Activated gamma-delta T cell treated with Interleukin-2 at 50 U/mL for 16 hours (primary cell): ENCODE measurements at places on chromosomes 6 and 20.

DNA sequence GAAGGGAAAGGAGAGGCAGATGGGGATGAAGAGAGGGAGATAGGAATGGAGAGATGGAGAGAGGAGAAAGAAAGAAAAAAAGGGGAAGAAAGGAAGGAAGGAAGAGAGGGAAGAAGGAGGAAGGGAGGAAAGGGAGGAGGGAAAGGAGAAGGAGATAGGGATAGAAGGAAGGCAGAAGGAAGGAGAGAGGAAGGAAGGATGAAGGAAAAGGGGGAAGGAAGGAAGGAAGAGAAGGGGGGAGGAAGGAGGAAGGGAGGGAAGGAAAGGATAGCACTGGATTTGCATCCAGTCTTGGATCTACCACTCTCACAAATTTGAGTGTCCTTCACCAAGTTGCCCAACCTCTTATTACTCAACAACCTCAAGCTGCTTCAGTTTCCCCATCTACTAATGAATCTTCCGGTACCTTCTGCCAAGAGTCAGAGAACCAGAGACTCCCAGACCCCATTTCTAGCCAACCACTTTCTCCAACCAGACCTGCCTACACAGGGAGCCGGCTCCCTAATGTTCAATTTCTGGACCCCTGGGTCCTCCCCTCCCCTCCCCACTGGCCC, 79.7 kb upstream of the FOXP4 start:
- no peak for DNase-seq

GRCh38 chr20:16517946-16518783, 55.1 kb downstream of the KIF16B start:
- DNase-seq: no peak

DNA sequence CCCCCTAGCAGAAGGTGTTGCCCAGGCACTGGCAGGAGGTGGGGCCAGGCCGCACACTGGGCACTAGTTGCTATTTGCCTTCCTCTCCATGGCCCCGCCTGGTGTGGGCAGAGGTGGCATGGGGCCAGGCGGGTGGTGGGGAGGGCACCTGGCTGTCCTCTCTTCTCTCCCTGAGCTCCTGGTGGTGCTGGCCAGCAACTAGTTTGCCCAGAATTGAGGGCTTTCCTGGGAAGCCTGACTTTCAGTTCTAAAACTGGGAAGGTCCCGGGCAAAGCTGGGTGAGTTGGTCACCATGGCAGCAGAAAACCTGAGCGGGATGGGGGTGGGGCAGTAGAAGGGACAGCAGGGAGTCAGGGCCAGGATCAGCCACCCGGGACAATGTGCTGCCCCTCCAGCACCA, 48.2 kb downstream of the RBM38 start:
- DNase-seq: no peak

GRCh38 chr20:26208296-26209091, 511.8 kb upstream of the ZNF337 start:
- DNase-seq: no peak

DNA sequence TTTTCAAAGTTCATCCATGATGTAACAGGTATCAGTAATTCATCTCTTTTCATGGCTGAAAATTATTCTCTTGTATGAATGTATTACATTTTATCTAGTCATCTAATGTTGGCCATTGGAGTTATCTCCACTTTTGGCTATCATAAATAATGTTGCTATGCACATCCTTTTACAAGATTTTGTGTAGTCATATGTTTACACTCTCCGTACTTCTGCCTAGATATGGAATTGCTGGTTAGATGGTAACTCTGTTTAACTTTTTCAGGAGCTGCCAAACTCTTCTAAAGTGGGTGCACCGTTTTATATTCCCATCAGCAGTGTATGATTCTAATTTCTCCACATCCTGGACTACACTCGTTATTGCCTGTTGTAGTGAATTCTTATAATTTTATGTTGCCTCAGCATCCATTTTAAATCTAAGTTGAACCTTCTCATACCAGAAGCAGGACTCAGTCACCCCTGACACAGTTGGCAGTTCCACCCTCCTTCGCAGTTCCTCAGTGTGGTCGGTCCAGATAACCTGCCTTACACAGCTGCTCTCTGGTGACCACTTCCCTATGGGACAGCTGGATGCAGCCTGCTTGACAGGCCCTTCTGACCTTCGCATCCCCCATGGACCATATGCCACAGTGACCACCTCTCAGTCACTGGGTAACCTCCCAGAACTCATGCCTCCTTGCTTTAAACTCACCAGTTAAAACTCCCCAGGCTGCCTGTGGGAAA, 33.9 kb downstream of the KIZ start:
- DNase-seq: no peak

DNA sequence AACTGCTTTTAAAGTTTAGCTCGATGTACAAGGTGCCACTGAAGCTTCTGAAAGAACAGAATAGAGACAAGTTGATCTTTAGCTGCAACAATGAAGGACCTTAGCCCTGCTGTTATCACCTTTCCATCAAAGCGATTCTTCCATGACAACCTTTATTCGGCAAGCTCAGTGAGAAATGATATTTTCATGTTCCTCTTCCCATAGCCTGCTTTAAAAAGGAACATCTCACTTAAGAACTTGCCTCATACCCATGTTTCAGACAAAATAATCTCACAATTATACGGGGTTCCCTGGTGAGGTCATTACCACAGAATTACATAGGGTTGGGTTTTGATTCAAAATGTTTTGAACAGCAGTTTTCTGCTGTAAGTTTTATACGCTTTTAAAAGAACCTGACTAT, 264.2 kb downstream of the THBS2 start:
- no peak for DNase-seq

DNA sequence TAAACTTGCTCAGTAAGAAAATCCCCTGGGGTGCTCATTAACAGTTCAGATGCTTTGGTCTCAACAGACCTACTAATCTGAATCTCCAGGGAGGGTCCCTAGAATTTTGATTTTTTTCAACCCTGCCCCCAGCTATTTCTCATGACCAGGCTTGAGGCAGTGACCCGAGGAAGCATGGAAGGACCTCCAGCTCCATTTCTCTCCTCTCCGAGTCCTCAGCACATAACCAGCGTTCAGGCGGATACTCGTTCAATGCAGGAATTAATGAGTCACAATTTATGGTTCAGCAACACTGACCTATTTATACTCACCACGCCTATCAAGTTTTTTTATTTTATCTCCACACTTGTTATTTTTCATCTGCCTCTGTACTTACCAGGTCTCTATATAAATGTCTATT, 369.2 kb upstream of the CDH4 start:
- DNase-seq: no peak

DNA sequence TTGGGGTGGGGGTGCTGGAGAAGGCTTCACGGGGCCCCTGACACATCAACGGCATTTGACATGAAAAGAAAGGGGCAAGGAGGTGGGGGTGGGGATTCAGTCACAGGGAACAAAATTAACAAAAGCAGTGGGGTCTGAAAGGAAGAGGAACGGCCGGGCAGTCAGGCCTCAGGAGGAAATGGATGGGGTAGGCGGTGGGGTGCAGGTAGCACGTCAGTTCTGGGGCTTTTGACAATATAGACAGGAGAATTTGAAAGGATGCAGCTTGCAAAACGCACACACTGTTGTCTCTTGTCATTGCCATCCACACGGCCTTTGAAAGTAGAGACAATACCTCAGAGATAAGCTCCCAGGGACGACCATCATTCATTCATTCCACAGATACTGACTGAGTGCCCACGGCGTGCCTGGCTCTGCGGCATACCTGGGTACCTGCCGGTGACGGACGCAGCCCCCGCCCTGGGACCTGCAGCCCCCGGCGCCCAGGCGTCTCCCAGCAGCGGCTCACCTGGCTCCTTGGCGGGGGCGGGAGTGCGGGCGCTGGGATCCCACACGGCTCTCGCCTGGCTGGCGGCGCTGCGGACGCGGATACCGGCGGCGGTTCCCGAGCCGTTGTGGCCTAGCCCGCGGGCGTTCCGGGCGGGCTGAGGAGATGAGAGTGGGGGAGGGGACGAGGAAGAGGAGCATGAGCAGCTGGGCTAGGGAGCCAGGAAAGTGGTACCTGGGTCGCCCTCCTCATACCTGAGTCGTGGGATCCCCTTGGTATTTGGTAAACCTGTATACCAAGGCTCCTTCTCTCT, at the start of gene SLC26A8:
Gene SLC26A8, minus strand, starts transcription at position 646 of the 800 bp plus-strand sequence. CDS start 4,934 bp downstream, outside the sequence.
- no peak for DNase-seq

- DNase-seq: no peak
Measured at GRCh38 chr20:31897541-31897940, 27.1 kb downstream of the TTLL9 start.
